ENCODE measurements at places on chromosomes 7 and 10. TPM values are rescaled to one million over a fixed set of nuclear protein-coding genes. Genes with fewer than 3 reads are reported as not detected.

The TCAF2 gene
- total RNA-seq: 1.6 TPM

GRCh38 chr7:99926321-99926720 is 3.1 kb downstream of the GJC3 start:
- no peak for DNase-seq

The FRMPD2 gene
- total RNA-seq: not detected

The CCL26 gene
- total RNA-seq: 2.0 TPM

GRCh38 chr10:106863549-106863948 is 301.0 kb downstream of the SORCS1 start:
- no peak for DNase-seq

DNA sequence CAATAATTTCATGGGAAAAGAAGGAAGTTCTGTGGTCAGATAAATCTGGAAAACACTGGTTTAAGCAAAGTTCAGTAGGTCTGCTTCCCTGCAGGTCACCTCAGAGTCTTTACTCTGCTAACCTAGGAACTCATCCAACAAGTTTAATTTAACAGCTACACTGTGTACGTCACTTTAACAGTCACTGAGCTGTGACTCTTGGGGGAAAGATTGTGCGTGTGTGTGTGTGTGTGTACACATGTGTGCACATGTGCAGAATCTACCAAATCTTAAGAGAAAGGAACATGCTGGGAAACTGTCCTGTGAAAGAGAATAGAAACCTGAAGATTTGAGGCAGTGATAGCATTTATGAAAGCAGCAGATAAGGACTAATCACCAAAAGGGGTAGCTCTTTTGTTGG is 62.6 kb downstream of the IKZF1 start:
- no peak for DNase-seq

The FAM204A gene
- 71.7 TPM for total RNA-seq

- DNase-seq: no peak
These were observed 186.8 kb downstream of the CELF2 start for GRCh38 chr10:11204351-11204942.
